ENCODE measurements at places on chromosomes 1 and 21.

- no peak for DNase-seq
Measured at GRCh38 chr1:216113181-216113580, 310.1 kb downstream of the USH2A start.

DNA sequence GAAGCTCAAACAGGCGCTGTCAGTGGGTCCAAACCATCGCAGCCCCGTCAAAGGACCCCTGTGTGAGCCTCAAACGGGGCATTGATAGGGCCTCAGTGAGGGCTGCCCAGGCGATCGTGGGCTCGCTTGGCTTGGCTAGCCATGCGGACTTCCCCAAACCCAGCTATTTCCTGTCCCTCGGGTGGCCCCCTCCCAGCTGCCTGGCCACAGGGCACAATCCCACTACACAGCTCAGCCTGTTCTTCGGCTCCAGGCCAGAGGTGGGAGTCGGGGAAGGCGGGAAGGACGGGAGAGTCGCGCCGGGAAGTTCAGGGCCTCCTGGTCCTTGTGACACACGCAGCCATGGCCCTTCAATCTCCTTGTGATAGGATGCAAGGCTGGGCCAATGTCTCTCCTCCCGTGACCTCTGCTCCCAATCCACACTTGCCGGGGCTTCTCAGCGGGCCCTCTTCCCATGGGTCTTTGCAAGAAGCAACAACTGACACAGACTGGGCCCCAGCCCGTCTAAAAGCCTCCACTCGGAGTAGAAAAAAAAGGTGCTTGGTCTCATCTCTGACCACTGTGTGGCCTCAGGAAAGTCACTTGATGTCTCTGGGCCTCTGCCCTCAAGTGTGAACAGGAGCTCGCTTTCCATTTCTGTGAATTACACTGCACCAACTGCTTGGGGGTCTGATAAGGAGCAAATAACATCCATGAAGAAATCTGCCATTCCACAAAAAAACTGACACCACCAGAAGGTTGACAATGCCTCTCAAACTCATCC, 7.1 kb upstream of the MATN1 start:
- DNase-seq = no peak

DNA sequence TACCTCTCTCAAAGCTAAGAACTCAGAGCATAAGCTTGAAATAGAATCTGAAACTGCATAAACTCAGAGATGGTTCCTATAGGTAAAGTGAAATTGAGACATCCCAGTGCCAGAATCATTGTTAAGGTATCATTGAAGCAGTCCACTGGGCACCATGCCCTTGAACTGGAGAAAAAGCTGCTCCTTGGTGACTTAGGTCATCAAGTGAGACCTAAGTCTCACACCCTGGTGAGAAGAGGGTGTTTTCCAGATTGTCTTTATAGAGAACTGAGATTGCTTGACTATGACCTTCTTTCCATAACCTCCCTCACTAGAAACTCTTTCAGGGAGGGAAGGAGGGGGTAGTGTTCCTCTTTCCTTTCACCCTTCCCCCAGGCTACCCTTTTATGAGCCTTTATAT, 9.4 kb upstream of the ATP6V1G3 start:
- DNase-seq = no peak

GRCh38 chr1:152954436-152954835, 7.4 kb downstream of the SPRR5 start:
- no peak for DNase-seq

- peak; percentile 64 for DNase-seq
Measured at GRCh38 chr1:12636098-12636950, 7.6 kb upstream of the AADACL4 start.

DNA sequence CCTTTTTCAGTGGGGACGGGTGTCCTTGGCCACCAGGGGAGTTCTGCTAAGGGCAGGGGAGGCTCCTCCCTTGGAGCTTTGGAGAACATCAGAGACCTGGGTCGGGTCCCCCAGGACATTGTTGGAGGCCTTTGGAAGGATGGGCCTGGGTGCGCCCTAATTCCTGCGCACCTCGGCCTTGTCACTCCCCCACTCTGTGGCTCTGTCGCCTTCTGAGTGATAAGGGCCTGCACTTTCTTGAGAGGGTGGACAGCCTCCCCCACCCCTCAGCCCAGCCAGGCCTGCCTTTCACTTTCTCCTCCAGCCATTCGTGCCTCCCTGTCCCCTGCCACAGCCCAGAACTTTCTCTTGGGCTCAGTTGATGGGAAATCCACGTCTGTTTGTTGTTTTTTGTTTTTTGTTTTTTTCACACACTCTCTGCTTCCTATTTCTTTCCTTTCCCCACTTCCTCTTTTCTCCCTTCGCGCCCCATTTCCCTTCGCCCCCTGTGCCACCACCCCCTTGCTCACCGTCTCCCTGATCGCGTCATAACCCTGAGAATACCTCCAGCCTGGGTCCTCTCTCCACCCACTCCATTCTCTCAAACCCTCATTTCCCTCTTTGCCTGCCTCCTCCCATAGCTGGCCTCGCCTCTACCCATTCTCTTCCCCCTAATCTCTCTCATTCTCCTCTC, 85.6 kb downstream of the PAX7 start:
- no peak for DNase-seq
